ENCODE measurements at places on chromosomes 7 and 10.

GRCh38 chr7:1498370-1499305 is 5.6 kb downstream of the INTS1 start:
- no peak for DNase-seq

DNA sequence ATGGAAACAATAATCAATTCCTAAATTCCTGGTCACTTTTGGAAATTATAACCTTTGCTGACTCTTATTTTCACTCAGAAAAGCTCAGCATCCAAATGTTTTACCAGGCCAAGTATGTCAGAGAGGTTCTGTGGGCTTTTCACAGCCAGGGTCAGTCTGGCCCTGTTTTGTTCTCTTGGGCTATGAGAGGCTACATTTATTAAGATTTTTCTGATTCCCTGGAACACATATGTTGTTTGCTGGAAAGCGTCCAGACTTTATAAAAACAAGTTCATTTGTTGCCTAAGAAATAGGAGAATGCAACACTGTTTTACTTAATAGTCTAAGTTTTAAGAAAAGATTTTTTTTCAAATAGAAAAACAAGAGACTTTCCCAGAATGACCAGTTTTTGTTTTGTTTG is 238.4 kb upstream of the PLXDC2 start:
- DNase-seq: no peak

DNA sequence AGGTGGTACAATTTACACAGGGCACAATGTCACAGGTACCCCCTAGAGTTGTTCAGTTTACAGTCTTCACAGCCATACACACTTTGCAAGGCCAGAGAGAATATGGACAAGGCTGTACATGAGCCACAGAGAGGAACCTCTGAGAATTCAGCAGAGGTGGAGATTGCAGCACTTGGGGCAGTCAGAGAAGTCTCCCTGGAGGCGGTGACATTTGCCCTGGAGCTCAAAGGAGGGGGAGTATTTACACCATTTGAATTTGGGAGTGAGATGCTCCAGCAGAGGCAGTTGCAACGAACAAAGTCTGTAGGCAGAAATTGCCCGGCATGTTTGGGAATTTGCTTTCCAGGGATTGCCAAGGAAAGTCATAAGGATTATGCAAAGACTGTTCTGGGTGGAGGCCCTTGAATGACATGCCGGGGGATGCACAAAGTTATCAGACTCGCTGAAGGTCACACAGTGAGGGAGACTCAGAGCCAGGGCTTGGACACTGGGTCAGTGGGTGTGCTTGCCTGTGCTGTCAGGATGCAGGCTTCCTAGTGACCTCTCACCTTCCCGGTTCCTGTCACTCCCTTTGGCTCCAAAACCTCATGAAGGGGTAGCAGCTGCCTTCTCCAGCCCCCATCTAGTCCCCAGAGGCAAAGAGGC is 160.7 kb upstream of the PCBD1 start:
- no peak for DNase-seq

- no peak for DNase-seq
Measured at GRCh38 chr10:19998482-19998881, 182.2 kb downstream of the PLXDC2 start.

GRCh38 chr10:103574097-103575061 is 80.9 kb downstream of the NEURL1 start:
- no peak for DNase-seq

GRCh38 chr10:14433147-14433546 is 102.4 kb upstream of the FRMD4A start:
- no peak for DNase-seq

- peak; percentile 11 for DNase-seq
Measured at GRCh38 chr10:91521439-91521838, 111.3 kb downstream of the HECTD2 start.

DNA sequence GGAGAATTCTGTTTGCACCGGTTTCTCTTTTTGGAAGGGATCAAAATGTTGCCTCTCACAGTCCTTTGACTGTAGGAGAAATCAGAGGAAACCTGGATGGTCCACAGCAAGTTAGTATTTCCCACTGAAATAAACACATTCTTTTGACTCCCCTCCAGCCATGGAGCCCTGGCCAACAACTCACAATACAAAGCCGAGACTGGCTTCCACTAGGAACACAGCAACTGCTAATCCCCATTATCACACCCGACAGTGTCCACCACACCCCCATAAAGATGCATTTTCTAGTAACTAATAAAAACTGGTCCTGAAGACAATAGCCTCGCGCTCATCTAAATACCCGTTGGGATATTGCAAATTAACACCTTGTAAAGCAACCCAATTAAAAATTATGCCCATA is 798 bp upstream of the MACROH2A2 start:
- no peak for DNase-seq

DNA sequence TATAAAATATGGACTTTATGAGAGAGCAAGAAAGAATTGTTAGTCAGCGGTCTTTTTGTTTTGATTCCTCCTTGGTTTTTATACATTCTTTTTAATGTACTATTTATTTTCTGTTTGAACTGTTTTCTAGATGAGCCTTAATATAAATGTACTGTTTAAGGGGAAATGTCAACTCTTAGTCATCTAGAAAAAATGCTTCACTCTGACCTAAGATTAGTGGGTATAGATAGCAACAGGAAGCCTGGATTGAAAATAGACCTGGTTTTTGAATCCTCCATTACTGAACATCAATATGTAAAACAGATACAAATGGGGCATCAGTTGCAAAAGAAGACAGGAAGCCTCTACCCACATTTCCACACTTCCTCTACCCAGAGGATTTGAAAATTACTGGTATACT is 87.8 kb downstream of the CHRM2 start:
- peak; percentile 9 for DNase-seq

- DNase-seq: no peak
Measured at GRCh38 chr7:45359776-45360175, 202.2 kb downstream of the RAMP3 start.

GRCh38 chr7:683526-684205 is 42.8 kb upstream of the DNAAF5 start:
- no peak for DNase-seq

GRCh38 chr7:116653646-116654045 is 18.4 kb upstream of the MET start:
- DNase-seq: peak; percentile 67

DNA sequence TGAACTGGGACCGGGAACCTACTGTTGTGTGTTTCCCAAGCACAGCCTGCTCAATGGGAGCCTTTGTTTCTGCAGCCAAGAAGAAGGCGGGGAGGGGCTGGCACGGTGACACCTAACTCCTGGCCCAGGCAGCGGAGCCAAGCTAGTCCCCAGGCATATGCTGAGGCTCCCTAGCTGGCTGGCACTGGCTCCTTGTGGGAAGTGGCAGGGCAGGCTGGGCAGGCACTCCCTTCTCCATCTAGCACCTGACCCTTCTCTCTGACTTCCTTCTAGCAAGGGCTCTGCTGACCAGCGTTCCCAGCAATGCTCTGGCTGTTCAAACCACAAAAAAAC is 325.0 kb downstream of the PLXNA4 start:
- peak; percentile 30 for DNase-seq

- no peak for DNase-seq
Measured at GRCh38 chr7:140540136-140540777, 61.0 kb upstream of the MKRN1 start.

DNA sequence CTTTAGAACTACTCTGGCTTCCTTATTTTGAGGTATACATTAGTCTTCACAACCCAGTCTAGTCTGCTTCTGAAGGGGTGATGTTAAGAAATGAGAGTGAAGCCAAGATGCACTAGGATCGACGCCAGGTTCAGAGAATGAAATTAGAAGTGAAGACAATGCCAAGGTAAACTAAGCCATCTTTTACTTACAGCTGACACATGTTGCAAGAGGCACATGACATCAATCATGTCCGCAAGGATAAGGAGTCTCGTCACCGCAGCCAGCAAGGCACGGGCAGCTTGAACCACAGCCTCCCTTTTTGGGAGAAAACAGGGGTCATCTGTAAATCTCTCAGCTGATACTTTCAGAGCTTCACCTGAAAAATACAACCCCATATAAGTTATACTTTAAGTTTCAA is 156.7 kb downstream of the CTNNA3 start:
- peak; percentile 80 for DNase-seq

DNA sequence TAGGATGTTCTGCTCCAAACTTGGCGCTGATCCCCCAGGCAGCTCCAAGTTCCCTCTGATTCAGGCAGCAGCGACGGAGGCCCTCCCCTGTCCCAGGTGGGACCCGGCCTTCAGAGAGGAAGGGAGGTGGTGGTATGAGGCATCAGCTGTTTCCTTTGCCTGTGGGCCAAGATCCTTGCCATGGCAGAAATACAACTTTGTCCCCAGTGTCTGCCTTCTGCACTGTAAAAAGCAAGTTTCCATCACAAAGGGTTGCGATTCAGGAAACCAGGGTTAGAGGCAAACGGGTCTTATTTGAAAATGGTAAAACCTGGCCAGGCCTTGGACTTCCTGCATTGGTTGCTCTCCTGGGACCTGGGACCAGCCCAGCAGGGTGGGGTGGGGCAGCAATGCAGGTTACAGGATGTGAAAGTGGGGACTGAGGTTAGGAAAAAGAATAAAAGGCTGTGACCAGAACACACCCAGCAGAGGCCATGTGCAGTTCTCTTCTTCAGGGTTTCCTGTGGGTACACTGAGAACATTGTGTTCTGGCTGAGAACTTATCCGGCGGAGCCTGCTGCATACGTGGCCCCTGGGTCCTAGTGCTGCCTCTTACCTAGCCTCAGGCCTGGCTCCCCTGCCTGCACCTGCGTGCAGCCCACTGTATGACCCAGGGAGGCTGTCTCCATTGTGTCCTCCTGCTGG is 25.1 kb upstream of the DDIT4 start:
- DNase-seq: peak; percentile 96

GRCh38 chr10:69281507-69282413 is 3.5 kb downstream of the HK1 start:
- DNase-seq: no peak

- DNase-seq: no peak
Measured at GRCh38 chr10:43407148-43407575, 1.8 kb downstream of the HNRNPF start.

- no peak for DNase-seq
Measured at GRCh38 chr10:27844223-27844622, 98.6 kb upstream of the MKX start.

- DNase-seq: no peak
Measured at GRCh38 chr7:100971111-100972001, 2.0 kb downstream of the MUC12 start.

GRCh38 chr7:81162771-81163525 is 244.1 kb upstream of the SEMA3C start:
- peak; percentile 37 for DNase-seq

GRCh38 chr10:65328486-65328885 is 1597.3 kb upstream of the LRRTM3 start:
- DNase-seq: no peak

- DNase-seq: no peak
Measured at GRCh38 chr10:17214526-17214925, 13.1 kb upstream of the TRDMT1 start.

DNA sequence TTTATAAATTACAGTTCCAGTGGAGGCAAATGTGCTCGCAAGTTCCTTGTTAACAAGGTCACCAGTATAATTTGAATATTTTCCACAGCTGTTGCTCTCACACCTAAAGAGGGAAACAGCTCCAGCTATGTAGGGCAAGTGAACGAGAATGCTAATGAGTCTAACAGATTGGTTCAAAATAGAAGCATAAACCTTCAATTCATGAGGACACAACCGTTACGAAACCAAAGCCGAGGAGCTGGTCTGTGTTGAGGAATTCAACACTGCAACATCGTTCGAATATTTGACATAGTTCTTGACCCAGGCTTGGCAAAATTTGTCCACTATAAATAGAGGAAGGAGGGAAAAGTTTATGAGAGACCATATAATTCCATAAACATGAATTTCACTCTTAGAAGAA is 161.3 kb downstream of the KLF6 start:
- DNase-seq: peak; percentile 76

GRCh38 chr10:84765656-84766055 is 437.3 kb downstream of the CCSER2 start:
- no peak for DNase-seq

DNA sequence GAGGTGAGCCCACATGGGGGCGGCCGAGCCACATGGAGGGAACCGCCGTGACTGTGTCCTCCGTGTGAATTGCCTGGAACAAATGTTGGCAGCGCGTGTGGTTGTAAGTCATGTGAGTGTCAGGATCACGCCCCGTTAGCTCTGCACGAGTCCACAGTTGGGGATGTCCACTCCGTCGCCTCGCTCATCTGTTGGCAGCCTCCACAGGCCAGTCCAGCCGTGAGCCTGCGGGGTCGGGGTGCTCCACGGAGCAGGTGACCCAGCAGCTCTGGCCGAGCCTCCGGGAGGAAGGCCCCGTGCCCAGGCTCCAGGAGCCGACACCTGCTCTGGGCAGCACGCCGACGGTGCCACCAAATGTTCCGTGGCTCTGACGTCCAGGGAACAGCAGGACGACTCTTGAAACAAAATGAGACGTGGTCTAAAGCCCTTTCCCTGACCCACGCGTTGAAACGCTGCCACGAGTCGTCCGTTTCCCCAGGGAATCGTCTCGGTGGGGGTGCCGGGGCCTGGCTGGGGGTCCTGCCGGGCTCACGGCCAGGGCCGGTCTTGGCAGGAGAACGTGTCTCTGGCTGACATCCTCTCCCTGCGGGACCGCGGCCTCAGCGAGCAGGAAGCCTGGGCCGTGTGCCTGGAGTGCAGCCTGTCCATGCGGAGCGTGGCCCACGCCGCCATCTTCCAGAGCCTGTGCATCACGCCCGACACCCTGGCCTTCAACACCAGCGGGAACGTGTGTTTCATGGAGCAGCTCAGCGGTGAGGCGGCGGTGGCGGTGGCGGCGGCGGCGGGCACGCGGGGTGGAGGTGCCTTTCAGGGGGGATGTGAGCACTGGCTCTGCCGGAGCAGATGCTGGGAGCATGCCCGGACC is 7.0 kb downstream of the KNDC1 start:
- no peak for DNase-seq

DNA sequence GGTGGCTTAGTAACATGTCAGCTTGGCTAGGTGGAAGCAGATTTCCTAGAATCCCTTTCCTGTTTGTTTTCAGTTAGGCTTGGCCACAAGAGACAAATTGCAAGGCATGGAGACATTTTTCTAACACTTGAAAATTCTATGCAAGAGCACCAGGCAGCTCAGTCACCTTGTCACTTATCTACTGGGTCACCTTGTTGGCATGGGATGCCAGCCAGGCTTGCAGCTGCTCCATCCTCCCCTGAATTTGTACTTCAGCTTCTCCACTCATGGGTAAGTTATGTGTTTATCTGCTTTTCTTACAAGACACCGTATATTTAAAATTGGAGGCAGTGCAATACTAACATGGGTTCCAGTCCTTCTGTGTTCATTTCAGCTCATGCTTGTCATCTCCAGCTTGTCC is 40.2 kb upstream of the CCSER2 start:
- no peak for DNase-seq

DNA sequence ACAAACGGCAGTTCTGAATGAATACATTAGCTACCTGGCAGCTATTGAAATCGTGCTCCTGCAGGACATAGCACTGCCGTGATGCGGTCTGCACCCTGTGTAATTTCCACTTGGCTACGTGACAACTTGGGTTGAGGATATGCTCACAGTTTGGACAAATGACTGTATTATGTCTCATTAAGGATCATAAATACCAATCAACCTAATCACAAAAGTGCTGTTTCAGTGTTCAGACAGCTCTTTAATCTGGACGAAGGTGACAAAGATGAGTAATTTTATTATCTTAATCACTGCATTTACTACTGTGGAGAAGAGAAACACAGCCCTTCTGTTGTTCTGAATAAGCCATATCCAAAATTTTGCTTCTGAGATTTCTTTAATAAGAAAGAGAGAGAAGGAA is 210.8 kb upstream of the PFKP start:
- DNase-seq: peak; percentile 4

GRCh38 chr7:31109751-31110150 is 57.6 kb downstream of the ADCYAP1R1 start:
- DNase-seq: no peak

Data from MCF 10A (cell line).